ENCODE measurements at places on chromosomes 1 and 21.
A peak's percentile ranks its signal among the peaks of the same experiment; 100 is the strongest.

DNA sequence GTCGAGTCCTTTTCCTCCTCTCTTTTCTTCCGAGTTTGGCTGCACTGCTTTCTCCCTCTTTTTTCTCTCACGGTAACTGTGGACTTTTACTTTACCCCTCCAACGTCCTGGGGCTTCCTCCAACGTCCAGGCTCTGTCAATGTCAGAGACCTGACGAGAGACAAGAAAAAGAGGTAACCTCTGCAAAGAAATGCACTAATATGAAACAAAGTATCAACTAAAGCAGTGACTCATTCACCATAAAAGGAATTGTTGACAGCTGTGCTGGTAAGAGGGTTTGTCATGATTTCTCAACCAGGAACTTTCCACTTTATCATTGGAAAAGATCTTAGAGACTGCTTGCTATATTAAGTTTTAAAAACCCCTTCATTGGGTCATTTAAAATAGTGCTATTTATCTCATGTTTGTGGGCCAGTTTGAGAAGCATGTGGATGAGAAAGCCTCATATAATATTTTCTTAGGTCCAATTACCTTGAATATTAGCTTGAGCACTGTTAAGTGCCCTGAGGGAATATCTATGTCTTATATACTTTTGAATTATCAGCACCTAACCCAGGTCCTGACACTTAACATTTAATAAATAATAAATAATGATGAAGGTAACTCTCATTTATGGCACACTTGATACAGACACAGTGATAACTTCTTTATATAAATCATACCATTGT, at the start of gene GBP2:
Gene GBP2 (minus strand): TSS at position 202 of the 668 bp plus-strand sequence. CDS start 4,148 bp downstream, outside the sequence.
- DNase-seq = peak; percentile 63

DNA sequence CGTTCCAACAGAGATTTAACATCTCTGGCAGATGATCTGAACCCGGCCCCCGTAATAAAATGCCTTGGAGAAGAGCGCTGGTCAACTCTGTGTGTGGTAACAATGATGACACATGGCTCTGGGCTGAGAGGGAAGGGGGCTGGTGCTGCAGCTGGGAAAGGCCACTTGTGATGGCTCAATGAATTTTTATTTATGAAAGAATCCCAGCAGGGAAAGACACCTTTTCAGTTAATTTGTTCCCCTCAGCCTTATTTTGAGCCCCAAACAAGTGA, 59.4 kb downstream of the SYT6 start:
- DNase-seq = no peak

- DNase-seq = peak; percentile 46
Measured at GRCh38 chr1:28887419-28887834, 26.9 kb upstream of the EPB41 start.

GRCh38 chr1:75720820-75721219, 3.7 kb upstream of the ACADM start:
- no peak for DNase-seq
